NCI-H1105 treated with DMSO at 0.1 percent for 48 hours (cell line): ENCODE measurements at places on chromosomes 13 and 19.
A peak's percentile ranks its signal among the peaks of the same experiment; 100 is the strongest.

GRCh38 chr13:90032841-90033493 lies 1314.5 kb upstream of the MIR17HG start:
- no peak for DNase-seq

DNA sequence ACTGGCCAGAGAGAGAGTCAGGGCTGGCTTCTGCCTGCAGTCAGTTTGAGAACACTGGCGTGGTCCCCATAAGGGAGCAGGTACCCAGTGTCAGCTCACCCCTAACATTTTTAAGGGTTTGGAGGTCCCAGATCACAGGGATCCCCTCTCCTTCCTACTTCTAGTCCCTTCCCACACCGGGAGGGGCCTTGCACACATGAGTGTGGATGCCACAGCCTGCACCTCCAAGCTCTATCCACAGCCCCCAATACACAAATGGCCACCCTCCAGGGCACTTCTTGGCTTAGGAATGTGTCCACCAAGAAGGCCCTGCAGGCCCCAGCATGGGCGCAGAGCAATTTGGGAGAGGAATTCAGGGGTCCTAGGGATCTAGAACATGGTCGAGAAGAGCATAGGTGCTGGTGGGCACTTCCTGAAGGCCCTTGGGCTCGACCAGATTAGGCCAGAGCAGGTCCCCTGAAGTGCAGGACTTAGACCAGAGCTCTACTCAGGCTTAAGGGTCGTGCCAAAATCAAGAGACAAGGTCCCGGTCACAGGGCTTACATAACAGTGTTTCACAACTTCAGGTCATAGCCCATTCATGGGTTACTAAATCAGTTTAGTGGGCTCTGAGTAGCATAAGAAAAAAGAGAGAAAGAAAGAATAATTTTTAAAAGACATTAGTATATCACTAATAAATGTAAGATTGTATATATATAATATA lies 16.0 kb downstream of the FXYD5 start:
- no peak for DNase-seq

DNA sequence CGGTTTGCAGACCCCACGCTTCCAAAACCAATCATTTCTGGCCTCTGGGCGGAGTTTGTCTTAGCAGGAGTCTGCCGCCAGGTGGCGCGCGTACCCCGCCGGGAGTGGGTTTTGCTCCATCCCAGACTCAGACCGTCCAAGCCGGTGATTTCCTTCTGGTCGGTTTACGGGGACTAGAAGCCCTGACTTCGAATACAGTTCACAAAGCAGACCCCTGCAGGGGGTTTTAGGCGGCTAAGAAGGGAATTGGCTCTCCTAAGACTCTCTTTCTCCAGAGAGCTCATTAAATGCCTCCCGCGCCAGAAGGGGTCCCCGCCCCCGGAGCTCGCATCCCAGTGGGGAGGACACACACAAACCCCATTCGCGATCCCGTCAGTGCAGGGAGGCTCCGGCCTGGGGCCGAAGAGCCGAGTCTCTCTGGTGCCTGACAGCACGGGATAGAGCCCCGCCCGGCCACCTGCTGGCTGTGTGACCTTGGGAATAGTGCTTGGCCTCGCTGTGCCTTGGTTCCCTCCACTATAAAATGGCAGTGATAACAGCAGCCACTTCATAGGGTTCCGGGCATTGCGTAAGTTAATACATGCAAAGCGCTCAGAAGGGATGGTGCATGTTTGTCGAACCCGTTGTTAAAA lies 8.6 kb upstream of the NUP62 start:
- DNase-seq: peak; percentile 57

DNA sequence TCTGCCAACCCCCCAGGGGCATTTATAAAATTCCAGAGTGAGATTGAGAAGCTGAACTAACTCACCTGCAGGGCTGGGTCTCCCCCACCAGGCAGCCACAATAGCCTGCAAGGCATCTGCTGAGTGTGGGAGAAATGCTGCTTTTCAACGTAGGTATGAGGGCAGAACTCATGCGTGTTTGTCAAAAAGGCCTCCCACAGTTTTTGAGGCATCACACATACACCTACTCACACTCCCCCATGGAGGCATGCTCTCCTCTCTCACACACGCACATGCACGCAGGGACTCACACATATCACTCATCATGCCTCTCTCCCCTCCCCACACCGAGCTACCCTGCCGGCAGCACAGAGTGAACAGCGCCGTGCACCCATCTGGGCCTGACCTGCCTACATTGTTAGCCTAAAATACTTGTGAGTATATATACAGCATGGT lies 390.5 kb downstream of the FGF9 start:
- DNase-seq: no peak

- peak; percentile 37 for DNase-seq
Observed at GRCh38 chr19:45322311-45322710, 364 bp downstream of the CKM start.

DNA sequence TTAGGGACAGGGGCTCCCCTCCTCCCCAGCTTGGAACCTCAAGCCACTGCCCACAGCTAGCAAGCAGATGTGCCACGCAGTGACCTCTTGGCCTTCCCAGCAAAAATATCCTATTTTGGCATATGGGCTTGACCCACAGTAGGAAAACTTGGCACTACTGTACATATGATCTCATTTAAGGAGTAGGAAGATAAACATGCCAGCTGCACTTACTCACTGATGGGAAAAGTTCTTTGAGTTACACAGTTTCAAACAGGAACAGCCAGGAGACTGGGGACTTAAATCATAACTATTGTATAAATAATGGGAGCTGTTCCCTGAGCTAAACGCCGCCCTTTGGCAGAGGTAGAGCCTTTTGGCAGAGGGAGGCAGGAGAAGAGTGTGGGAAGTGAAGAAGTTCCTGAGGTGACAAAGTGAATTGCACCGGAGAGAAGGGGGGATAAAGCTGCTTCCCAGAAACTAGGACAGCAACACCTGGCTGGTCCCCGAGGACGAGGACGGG lies 6.1 kb downstream of the SACS start:
- DNase-seq: no peak

DNA sequence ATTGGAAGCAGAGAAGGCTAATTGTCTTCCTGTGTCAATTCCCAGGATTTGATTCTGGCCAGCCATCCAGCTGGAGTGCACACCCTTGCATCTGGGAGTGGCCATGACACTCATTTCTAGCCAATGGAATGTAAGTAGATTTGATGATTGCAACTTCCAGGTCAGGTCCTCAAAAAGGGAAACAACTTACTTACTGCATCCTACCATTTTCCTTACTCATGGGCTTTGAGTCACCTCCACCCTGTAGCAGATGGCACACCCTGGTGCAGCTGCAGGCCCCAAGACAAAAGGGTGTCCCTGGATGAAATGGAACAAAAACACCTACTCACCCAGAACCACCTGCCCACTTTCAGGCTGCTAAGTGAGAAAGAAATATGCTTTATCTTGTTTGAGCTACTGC lies 27.3 kb upstream of the MPHOSPH8 start:
- DNase-seq: no peak

DNA sequence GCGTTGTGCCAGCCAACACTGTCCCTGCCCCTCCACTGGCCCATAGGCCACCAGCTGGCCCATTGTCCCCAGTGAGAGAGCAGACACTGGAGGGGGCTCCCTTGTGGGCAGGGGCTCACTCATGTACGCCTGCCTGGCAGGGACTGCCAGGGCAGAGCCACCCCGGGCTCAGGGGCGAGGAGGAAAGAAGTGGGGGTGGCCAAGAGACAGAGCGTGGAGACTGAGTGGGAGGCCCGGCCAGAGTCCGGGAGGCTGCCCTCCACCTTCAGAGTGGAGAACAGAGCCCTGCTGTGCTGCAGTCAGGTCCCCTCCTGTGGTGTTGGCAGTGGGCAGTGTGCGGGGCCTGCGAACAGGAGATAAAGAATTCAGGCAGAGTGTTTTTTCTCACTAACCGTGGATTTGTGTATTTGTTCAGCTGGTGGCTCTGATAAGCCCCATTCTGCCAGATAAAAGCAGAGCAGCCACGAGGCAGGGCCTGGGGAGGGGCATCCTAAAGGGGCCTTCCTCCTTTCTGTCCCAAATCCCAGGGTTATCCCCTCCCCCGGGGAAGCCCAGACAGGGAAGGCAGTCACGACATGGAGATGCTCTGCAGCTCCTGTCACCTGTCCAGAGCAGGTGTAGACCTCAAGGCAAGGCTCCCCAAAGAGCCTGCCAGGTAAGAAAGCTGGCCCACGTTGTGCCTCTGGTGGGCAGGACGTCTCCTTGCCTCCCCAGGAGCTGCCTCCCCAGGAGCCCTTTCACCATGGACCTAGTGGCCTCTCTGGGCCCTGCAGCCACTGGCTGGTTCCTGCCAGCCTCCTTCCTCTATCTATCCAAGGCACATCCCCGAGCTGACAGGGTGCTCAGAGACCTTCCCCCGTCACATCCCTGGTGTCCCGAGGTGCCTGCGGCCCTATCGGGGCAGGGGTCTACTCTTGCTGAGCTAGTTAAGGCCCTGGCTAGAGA lies 33.0 kb downstream of the LYL1 start:
- DNase-seq: no peak

- DNase-seq: no peak
Observed at GRCh38 chr13:105890509-105890908, 645.0 kb downstream of the EFNB2 start.

DNA sequence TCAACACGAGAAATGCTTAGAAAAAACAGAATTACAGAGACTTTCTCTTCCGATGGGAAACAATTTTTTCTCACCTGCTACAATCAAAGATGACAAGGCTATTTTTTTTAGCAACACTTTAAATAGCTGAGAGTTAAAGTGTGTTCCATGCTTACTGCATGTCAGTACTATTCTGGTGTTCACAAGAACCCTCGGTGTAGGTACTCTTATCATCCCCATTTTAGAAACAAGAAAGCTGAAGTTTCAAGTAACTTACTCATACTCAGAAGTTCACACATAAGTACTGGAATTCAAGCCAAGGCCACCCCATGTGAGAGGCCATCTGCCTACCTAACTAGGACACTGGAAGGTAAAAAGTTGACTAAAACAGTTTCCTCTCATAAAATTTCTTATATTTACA lies 9.0 kb upstream of the TNFRSF19 start:
- no peak for DNase-seq

DNA sequence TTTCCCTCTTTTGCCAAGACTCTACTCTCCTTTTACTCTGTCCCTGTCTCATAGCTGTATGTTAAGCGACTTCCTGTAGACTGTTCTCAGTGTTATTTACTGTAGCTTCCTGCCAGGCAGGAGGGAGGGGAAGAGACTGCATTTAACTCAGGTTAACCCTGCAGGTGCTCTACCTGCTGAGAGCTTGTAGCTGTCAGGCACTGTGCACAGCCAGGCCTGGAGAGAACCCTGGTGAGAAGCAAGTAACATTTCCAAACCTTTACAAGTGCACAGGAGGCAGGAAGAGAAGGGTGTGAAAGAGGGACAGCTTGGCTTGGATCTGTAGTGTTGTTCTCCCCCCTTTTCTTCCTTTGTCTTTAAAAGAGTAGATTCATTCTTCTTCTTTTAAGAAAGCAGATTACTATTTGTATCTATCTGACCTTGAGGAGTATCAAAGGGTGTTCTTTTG lies 167.1 kb downstream of the LMO7 start:
- no peak for DNase-seq

- DNase-seq: no peak
Observed at GRCh38 chr19:31285744-31286143, 63.5 kb downstream of the TSHZ3 start.

- DNase-seq: peak; percentile 34
Observed at GRCh38 chr19:3175781-3176714, 2.5 kb upstream of the S1PR4 start.

DNA sequence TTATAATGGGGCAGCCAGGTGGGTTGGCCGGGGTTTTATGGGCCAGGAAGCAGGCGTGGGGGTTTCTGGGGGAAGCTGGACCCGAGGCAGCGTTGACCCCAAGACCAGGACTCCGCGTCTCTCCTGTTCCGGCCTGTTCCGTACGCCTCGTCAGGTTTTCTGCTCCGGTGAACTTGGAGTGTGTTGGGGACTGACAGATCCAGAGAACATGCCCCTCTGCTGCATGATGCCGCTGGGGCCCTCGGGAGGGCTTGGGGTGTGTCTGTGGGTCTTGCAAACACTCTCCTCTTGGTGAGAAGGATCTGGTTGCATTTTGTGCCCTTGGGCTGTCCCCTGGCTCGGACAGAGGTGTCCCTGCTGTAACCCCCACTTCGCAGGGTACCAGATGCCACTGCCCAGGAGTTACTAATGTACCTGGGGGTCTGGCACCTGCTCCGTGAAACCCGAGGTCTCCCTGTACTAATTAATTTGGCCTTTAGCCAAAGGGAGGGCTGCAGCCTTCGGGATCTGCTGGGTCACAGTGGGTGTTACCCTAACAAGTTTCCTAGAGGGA lies 15.6 kb downstream of the KDM4B start:
- DNase-seq: peak; percentile 61

GRCh38 chr13:26486550-26486949 lies 70.9 kb upstream of the WASF3 start:
- DNase-seq: no peak

DNA sequence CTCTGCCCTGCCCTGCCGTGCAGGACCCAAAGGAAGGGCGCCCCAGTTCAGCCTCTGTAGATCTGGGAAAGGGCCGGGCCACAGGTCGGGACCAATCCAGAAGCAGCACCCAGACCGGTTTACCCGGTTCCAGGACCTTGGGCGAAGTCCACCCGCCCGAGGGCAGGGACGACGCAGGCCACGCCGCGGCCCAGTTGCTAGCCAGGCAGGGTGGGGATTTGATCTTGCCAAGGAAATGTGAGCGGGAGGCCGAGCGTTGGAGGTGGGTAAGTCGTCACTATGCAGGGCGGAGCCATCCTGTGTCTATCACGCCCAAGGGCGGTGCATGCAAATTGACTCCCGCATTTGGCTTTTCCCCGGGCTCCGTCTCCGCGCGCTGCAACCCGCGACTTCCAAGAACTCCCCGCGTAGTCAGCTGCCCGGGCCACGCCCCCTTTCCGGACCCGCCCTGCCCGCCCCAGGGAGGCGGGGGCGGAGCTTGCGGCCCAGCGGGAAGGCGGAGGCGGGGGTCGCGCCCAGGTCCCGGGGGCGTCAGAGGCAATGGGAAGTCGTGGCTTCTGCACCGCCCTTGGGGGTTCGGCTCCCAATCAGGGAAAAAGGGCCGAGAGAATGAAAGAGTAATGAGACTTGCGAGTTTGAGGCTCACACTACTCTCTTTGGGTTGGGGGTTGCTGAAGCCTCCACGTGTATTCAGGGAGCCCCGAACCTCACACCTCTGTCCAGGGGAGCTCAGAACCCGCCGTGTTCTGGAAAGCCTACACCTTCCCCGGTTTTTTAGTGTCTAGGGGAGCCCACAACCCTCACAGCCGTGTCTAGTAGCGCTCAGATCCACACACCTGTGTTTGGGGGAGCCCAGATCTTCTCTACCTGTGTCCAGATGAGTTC lies 12.8 kb downstream of the IER2 start:
- peak; percentile 86 for DNase-seq

- no peak for DNase-seq
Observed at GRCh38 chr19:53086949-53087348, 16.3 kb downstream of the ZNF160 start.

DNA sequence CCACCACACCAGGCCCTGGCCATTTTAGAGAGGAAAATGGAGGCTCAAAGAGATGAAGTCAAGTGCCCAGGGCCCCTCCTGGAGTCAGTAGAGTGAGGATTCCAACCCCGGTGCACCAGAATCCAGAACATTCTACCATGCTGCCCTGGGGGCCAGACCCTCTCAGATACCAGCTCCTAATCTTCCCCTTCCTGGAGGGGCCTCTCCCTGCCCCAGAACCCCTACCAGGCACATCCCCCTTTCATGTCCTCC lies 11.1 kb downstream of the CAPN12 start:
- DNase-seq: no peak

- no peak for DNase-seq
Observed at GRCh38 chr19:30530751-30531150, 158.6 kb downstream of the ZNF536 start.
